ENCODE measurements at places on chromosomes 6 and 20. TPM values are rescaled to one million over a fixed set of nuclear protein-coding genes. Genes with fewer than 3 reads are reported as not detected.

DNA sequence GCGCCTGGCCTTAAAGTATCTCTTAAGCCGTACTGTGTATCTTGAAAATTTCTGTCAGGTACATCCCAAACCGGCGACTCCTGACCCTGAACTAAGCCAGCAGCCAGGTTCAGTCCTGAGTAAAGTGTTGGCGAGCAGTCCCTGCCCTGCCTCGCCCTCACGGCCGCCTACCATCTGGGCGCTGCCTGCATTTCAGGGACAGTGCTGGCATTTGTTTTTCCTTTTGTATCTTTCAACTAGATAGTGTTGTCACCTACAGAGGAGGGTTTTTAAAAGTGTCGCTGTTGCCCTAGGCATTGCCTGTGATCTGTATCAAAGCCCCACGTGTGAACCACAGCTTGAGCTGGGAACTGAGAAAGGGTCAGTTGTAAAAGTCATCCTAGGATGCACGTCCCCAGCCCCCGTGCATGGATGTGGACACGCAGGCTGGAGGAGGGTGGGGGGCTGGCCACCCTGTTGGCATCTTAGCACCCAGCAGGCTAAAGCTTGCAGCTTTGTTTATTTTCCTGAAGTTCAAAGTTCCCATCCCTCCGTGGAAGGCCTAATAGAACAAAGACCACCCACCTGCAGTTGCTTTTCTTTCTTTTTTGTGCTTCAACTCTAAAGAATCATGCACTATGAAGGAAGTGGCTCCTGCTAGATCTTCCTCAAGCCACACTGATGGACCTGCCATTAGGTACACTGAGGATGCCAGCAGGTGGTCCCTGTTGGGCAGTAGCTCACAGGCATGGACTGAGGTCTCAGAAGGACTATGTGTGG, 136.8 kb downstream of the ZDHHC14 start:
- no peak for DNase-seq

DNA sequence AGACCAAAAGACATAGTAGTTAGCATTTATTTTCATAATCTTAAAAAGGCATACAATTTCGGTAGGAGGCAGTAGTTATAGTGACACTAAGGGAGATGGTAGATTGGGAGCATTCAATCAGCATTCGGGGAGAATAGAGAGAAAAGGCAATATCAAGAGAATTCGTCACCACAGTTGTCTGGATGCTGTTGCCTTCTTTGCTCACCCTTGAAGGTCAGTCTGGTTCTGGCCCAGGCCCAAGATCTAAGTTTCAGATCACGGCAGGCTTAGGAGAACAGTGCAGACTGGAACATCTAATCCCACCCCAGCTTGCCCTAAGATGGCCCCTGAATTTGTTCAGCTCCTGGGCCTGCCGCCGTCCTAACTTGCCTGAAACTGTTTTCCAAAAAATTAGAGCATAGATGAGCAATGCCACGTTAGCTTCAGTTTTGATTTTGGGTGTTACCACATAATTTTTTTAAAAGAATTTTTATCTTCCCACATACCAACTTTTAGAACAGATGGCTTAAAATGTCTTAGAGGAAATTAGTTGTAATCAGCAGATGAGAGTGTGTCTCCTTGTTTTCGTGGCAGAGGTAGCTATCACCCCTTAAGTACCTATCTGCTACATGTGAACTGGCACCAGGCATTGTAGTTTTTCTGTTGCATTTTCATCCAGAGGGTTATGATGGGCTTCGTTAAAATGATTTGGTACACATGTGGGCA, 8.3 kb upstream of the CEP85L start:
- DNase-seq, result no peak

DNA sequence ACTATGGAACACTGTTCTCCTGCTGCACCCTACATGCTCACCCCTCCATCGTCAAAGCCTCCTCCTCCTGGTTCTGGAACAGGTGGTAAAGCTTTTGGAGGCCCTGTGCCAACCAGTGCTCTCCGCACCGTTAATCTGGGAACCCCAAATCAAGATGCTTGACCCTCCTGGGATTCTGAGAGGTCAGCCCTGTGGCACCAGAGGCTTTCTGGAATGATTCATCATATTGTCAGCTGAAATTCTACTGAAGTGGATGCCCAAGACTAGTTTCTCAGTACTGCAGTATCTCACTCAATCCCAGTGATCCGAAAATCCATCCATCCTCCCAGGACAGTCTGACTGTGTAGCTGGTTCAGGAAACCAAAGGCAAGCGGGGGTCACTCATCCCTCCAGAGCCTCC, 92.7 kb downstream of the TRERF1 start:
- no peak for DNase-seq

DNA sequence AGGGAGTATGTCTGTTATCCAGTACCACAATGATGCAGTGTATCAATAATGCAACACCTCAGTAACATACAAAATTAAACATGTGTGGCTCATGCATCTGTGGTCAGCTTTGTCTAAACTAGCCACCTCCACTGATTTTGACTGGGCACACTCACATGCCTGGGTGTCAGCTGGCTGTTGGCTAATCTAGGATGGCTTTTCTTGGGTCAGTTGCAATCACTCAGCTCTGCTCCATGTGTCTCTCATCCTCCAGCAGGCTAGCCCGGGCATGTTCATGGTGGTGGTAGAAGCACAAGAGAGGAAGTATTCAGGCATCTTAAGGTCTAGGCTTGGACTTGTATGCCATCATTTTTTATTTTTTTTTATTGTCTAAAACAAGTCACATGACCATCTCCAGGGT, 59.3 kb upstream of the JAG1 start:
- DNase-seq, result no peak

Gene WFDC5
- total RNA-seq, result not detected

Gene ZNF165
- 10.2 TPM for total RNA-seq

Gene CCN5
- total RNA-seq, result not detected

Gene HTR1E
- total RNA-seq, result not detected

DNA sequence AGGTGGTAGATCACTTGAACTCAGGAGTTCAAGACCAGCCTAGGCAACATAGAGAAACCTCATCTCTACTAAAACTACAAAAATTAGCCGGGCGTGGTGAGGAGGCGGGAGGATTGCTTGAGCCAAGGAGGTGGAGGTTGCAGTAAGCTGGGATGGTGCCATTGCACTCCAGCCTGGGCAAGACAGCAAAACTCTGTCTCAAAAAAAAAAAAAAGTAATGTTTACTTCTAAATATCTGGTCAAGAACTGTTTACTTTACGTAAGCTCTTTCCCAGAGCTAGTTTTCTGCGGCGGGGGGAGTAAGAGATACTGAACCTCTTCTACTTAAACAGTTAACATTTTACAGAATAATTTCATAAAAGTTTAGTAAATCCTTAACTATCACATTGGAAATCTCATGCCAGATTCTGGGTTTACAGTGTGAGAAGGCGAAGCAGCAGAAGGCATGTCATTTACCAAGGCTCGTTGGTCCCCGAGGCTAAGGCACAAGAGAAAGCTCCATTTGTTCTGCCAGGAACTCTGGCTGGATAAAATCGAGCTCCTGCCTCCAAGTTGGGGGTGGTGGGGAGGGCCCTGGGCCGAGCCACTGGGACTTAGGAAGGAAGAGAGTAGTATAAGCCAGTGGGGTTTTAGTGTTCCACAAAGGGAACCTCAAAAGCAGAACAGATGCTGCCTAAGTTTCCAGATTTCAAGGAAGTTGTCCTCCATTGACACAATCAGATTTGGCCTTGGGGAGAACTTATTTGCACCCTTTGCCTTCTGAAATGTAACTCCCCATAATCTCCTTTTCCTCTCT, 41.7 kb downstream of the ARFGEF2 start:
- DNase-seq, result no peak

Gene PRDM13
- 0.09 TPM for total RNA-seq

Gene MED20
- 42.9 TPM for total RNA-seq

GRCh38 chr6:167849846-167850459, 23.2 kb downstream of the AFDN start:
- DNase-seq, result no peak

- DNase-seq, result no peak
These were observed 61.7 kb downstream of the METTL24 start for GRCh38 chr6:110296241-110297025.

DNA sequence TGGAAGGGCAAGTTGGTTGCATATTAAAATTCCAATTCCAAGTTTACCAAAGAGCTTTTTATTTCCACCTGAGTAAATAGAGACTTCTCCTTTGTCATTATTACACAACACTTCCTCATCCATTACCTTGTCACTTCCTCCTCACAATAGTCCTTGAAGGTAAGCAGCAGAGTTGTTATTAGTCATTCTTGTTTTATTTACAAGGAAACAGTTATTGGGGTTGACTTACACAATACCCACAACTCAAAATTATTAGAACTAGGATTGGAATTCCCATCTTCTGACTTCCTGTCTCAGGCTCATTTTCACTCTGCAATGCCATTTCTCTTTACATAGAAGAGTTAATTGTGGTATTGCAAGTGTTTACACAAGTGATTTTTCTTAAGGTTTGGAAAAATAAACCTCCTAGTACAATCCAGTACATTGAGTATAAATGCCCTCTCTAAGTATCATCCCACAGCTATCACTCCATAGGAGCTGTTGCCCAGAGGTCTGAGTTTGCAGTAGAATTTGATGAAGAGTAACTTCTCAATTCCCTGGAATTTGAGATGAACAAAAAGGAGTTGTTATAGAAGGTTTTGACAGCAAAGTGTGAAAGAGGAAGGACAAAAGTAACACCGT, 28.9 kb upstream of the MTRF1L start:
- DNase-seq, result no peak

Gene PLG
- not detected for total RNA-seq

DNA sequence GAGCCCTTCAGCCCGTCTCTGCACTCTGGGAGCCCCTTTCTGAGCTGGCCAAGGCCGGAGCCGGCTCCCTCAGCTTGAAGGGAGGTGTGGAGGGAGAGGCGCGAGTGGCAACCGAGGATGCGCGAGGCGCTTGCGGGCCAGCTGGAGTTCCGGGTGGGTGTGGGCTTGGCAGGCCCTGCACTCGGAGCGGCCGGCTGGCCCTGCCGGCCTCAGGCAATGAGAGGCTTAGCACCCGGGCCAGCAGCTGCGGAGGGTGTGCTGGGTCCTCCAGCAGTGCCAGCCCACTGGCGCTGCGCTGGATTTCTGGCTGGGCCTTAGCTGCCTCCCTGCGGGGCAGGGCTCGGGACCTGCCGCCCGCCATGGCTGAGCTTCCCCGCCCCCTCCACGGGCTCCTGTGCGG, 49.8 kb downstream of the GMPR start:
- no peak for DNase-seq

DNA sequence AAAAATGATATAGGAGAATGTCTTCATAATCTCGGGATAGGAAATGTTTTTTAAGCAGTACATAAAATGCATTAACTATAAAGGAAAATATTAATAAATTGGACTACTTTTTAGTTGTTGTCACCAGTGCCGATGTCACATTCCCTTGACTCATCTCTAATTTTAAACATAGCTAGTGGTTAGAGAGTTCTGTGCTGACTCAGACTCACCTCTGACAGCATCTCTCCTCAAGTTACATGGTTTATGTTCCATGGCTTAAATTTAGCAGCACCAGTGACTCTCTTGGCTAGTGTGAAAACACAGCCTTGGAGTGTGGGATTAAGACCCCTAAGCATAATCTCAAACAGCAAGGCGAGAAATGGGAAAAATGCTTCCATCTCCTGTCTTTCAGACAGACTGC, 311.8 kb upstream of the MMS22L start:
- no peak for DNase-seq

Gene TMEM244
- not detected for total RNA-seq

Gene BMP6
- total RNA-seq, result 2.1 TPM

DNA sequence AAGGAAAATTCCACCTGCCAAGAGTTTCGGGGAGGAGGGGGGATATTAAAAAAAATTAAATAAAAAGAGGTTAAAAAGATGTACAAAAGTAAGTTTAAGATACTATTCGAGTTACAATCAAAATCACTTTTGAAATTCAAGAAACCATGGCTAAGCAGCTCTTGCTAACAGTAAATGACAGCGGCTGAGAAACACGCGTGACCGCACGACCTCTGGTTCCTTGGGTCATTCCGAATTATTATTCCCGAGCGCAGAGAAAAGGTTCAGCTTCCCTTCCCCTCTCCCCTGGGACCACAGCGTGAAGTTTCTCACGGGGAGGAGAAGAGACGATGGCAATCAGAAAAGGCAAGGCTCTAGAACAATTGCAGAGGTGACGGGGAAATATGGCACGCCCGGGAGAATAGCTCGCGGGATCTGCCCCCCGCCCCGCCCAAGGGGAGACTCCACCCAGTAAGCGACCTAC, 496 bp downstream of the TMEM242 start:
- no peak for DNase-seq

Gene C6orf15
- not detected for total RNA-seq

GRCh38 chr6:16285467-16286150, 47.2 kb downstream of the GMPR start:
- no peak for DNase-seq

GRCh38 chr20:5484926-5485325, 168.2 kb upstream of the PROKR2 start:
- no peak for DNase-seq

Gene RAMACL
- total RNA-seq, result 0.97 TPM

DNA sequence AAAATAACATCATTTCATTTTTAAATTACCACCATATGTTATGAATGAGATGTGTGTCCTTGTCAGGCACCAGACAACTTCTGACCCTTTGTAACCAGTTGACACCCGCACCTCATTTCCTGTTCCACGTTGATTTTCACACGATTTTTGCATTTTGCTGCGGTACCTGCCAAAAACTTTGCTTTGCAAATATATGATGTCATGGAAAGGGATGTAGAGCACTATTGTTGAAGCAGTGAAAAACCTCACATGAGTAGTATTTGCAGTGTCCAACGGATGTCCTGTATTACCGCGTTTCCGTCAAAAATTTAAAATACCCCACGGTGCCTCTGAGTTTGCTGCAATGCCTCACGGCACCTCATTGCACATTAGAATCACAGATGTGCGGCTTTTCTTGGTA, 115.6 kb downstream of the MTHFD1L start:
- no peak for DNase-seq

- DNase-seq, result no peak
These were observed 8.7 kb downstream of the NUDT3 start for GRCh38 chr6:34383656-34384320.

DNA sequence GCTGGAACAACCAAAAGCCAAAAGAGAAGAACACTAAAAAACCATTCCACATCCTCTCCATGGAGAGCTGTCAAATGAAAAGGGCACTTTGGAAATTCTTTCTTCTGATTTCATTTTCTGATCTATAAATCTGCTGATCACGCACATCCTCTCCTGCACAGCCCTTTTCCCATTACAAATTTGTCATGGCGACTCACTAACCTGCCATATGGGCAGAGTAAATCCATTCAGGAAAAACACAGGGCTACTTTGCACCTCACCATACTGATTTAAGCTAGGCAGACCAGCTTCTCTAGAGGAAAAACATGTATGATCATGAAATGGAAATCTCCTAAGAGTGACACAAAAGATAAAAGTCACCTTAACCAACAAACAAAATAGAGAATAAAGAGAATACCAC, 26.0 kb downstream of the TOMM6 start:
- DNase-seq, result no peak

Gene LST1
- total RNA-seq, result not detected
